Large intestine (tissue), 12 donors: ENCODE measurements at places on chromosomes 3 and 15. TPM values are rescaled to one million over a fixed set of nuclear protein-coding genes. Genes with fewer than 3 reads are reported as not detected.

Gene INO80
- 18.2 TPM for polyA plus RNA-seq

Gene RYR3
- 6.5 TPM for polyA plus RNA-seq

Gene CCDC39
- not detected for polyA plus RNA-seq

Gene PLA2G4D
- polyA plus RNA-seq = 0.06 TPM

Gene MYEF2
- 28.8 TPM for polyA plus RNA-seq

Gene HES1
- 53.9 TPM for polyA plus RNA-seq

Gene GLDN
- 0.64 TPM for polyA plus RNA-seq

Gene ZNF501
- polyA plus RNA-seq = 6.1 TPM

GRCh38 chr3:10601857-10602230 lies 96.5 kb upstream of the ATP2B2 start:
- no peak for DNase-seq

- no peak for DNase-seq
These were observed 45.2 kb upstream of the TJP1 start for GRCh38 chr15:29867241-29868000.

DNA sequence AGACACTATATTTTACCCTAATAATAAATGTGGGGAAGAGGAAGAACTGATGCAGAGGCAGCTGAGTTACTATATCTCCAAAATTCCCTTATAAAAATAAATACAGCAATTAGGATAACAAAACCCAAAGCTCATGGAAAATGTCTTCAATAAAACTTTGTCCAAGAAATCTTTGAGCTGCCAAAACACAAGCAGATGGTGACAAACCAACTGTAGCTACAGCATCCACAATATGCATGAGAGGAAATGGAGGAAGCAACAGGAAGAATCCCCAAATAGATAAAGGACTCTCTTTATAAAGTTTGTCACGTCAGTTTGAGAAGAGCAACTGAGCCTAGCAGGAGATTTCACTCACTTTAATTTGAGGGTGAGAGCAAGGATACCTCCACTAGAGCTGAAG lies 638.2 kb downstream of the IGSF11 start:
- no peak for DNase-seq

DNA sequence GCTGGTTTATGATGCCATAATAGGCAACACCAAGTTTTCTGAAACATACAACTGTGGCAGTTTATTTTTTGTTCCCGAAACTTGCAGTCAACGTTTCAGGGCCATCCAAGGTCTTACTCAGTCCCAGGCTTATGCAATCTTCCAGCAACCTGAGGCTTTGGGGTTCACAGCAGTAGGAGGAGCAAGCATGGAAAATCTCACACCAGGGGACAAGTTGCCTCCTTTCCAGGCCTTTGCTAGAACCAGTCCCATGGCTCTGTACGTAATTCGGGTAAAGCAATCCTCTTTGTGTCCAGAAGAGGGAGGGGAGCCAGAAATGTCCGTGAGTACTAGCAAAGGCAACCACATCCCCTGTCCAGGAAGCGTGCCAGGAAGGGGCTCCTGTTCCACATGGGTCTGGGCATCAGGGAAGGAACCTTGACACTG lies 4.7 kb upstream of the FAM240A start:
- no peak for DNase-seq

DNA sequence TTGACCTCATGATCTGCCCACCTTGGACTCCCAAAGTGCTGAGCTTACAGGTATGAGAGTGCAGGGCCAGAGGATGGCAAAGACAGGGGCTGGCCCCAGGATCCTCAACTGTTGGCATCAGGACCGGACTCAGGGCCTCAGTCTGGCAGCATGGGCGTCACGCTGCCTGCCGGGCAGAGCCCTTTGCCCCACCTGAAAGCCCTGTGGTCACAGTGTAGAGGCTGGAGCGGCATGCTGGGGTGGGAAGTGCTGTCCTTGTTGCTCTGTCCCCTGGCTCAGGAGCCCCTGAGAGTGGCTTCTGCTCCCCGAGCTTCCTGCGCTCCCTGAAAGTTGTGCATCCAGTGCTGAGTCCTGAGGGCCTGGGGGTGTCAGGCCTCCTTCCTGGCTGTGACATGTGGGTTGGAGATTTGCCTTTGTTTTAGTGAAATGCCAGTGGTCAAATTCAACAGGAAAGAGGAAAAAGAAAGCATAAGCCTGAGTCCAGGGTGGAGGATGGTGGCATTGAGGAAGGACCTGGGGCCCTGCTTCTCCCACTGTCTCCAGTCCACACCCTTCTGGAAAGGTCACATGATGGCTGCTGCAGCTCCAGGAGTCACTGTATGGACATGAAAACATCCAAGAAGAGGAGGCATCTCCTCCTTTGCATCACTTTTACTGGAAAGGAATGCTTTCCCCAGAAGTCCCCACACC lies 147.2 kb downstream of the OR4M2 start:
- no peak for DNase-seq

DNA sequence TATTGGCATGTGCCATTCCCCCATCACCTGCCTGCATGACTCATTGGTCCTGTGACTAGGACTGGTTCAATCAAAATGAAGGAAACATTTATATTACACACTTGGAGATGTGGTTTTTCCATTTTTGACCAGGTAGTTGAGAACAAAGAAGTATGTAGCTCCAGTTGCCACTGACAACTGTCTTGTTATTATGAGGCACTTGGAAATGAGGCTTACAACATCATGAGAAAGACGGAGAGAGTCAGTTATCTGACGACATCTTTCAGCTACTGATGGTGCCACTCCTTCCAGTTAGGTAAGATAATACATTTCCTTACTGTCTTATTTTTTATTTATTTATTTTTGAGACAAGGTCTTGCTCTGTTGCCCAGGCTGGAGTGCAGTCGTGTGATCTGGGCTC lies 21.8 kb upstream of the PROK2 start:
- no peak for DNase-seq

DNA sequence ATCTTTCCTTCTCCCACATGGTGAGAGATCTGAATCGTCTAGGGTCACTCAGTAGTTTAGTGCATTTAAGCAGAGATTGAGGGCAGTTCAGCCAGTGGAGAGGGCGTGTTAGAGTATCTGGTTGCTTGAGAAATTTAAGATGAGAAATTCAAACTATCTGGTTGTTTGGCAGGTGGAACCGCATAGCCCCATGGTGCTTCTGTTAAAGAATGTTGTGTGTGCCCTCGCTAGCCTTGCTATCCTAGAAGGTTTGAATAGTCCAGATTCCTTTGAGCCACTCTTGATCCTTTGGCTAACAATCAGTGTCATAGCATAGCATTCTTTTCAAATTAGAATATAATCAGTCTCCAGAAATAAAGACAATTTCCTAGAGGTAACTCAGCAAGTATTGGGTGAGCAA lies 32.1 kb downstream of the ABHD17C start:
- no peak for DNase-seq

DNA sequence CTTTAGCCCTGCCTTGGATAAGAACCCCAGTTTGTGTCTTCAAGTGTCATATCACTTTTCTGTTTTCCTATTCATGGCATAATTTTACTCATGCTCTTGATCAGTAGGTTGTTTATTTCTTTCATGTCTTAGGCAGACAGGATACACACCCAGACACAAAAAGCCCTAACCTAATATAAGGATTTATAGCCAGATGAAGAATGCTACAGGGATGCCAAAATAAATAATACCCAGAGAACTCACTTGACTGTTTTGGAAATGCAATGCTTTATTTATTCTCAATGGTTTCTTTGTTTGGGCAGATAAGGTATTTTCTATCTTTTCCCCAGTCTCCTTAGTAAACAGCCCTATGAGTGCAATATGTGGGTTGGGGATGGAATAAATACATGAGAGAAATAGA lies 424.0 kb upstream of the PDZRN3 start:
- DNase-seq = no peak

- no peak for DNase-seq
These were observed 405.0 kb upstream of the TPM1 start for GRCh38 chr15:62637574-62637897.

DNA sequence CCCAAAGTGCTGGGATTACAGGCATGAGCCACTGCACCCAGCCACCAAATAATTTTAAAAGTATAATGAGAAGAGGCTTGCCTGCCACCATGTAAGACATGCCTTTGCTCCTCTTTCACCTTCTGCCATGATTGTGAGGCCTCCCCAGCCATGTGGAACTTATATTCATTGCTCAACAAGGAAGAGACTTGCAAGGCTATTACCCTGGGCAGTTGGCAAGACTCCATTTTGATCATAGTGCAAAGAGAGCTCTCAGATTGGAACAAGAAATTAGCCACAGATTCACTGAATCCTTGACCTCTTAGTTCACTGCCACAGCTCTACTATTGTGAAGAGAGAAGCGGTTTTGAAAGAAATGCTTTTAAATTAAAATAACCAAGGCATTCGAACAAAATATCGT lies 6.1 kb downstream of the SCAP start:
- DNase-seq = no peak

GRCh38 chr15:72375501-72375845 lies 341 bp downstream of the HEXA start:
- no peak for DNase-seq

DNA sequence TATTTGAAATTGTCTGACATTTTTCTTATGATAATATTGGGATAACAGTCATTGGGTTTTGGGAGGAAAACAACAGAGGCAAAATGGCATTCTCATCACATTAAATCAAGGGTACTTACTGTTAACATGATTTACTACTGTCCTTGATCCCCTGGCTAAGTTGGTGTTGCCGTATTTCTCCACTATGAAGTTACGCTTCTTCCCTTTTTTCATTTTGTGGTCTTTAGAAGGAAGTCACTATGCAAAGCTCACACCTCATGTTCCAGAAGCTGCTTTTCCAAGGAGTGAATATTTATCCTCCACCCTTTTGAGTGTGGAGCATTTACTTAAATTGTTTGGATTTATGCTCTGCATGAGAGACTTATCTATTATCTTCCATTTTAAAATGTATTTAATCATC lies 63.7 kb downstream of the ALCAM start:
- DNase-seq = no peak

GRCh38 chr3:94716326-94717018 lies 653.6 kb downstream of the NSUN3 start:
- peak; percentile 1 for DNase-seq

- no peak for DNase-seq
These were observed 135.2 kb downstream of the DPH6 start for GRCh38 chr15:35410775-35411174.

DNA sequence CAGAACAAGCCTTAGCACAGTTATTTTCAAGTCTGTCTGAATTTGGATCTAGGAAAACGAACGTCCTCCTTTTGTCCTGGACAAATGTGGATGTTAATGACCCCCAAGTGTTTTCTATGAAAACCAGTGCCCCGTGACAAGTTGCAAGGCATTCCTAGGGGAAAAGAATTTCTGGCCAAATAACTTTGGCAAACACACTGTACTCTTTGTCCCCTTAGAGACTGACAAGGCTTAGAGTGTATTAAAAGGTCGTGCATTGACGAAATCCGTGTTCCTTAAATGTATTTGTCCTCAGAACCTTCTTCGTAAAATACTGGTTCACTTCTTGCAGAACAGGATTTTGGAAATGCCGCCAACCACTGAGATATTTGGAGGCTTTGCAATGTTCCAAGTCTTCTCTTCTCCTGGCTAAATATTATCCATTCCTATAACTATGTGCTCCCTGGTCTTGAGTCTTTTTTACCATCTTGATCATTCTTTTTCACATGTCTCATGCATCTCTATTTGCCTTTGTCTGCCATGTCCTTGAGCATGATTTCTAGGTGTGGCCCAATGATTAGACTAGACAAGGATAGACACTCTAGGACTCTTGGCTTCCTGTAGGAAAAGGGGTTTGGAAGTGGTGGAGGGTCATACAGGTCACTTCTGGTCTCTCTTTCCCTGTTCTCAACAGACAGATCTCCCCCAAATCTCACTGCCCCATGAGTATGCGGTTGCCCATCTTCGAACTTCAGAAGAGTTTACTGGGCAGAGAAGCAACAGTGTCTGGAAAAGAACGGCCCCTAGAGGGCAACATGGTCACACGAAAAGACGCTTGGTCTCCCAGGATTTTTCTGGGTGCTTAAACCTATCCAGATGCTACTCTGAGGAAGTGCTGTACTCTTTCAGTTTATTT lies 117.5 kb downstream of the EDEM1 start:
- peak; percentile 23 for DNase-seq

DNA sequence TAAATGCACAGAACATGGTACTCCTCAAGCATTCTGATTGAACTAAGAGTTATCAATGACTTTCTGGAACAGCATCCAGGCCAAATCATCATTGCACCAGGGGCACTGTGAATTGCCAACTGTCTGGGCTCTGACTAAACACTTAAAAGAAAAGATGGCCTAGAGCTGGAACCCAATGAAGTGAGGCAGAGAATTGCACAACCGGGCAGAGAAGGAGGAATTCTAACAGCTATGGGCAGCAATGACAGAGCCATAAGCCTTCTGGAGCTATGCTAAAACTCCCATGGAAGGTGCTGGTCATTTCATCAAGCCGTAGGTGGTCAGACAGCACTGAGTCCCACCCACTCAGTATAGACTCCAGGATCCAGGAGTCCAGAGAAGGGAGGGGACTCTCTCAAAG lies 48.1 kb upstream of the OXTR start:
- DNase-seq = no peak

DNA sequence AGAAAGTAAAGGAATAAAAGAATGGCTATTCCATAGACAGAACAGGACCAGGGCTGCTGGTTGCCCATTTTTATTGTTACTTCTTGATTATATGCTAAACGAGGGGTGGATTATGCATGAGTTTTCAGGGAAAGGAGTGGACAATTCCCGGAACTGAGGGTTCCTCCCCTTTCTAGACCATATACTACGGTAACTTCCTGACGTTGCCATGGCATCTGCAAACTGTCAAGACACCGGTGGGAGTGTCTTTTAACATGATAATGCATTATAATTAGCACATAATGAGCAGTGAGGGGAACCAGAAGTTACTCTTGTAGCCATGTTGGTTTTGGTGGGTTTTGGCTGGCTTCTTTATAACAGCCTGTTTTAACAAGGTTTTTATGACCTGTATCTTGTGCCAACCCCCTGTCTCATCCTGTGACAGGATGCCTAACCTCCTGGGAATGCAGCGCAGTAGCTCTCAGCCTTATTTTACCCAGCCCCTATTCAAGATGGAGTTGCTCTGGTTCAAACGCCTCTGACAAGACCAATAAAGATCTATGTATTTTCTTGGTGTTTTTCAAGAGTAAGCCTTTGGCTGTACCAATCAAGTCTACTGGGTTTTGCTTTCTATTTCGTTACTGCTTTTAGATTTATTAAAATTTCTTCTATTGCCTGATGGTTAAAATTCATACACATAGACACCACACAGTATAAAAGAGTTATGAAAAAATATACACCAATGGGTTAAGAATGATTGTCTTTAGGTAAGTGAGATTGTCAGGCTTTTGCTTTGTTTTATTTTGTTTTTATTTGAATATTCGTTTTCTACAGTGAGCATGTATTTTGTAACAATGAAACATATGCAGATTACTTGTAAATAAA lies 37.4 kb upstream of the CTDSPL start:
- no peak for DNase-seq

DNA sequence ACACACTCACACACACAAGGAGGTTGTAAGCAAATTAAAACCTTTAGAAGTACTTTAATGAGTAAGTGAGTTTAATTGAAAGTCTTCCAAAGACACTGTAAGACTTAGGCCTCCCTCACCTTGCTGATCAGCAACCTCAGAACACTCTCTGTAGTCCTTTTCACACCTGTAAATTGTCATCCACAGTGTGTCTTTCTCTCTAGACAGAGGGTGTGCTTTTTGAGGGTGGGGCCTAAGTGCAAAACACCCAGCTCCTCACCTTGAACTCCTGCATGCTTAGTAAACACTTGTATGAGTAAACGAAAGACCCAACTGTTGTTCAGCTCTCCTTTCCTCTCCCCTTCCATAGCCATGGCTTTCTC lies 183.2 kb upstream of the IL12A start:
- no peak for DNase-seq

GRCh38 chr15:33975022-33975565 lies 6.8 kb downstream of the CHRM5 start:
- DNase-seq = no peak
